ENCODE measurements at places on chromosomes 5 and 9. TPM values are rescaled to one million over a fixed set of nuclear protein-coding genes. Genes with fewer than 3 reads are reported as not detected.

ZNF879 gene
- total RNA-seq, result 2.6 TPM

BHMT gene
- total RNA-seq, result not detected

ANXA2R gene
- total RNA-seq, result 6.0 TPM

TCF7 gene
- 0.25 TPM for total RNA-seq

MUSK gene
- not detected for total RNA-seq

GRCh38 chr5:154368041-154368800 is 77.6 kb upstream of the SAP30L start:
- peak; percentile 65 for DNase-seq

DNA sequence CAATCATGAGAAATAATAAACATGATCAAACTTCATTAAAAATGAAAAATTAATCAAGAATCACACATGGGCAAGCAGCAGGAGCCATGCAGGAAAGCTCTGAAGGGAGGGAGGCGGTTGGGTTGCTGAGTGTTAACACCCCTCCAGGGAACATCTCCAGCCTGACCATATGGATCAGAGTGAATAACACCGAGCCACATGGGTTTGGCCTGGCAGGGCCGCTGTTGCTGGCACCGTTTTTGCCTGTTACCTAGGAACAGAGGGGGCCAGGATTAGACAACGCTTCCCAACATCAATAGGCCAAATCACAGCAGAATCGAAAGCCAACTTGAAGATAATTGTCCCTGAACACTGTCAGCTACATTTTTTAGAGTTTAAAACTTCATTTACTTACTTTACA is 160.2 kb downstream of the DENND1A start:
- DNase-seq, result no peak

- no peak for DNase-seq
These were observed 296 bp downstream of the ZSWIM6 start for GRCh38 chr5:61332358-61332749.

- DNase-seq, result no peak
These were observed 471.2 kb upstream of the ACTBL2 start for GRCh38 chr5:57953792-57954191.

Measured in dermis microvascular lymphatic vessel endothelial cell (primary cell).